A172 (cell line): ENCODE measurements at places on chromosomes 3 and 15.

DNA sequence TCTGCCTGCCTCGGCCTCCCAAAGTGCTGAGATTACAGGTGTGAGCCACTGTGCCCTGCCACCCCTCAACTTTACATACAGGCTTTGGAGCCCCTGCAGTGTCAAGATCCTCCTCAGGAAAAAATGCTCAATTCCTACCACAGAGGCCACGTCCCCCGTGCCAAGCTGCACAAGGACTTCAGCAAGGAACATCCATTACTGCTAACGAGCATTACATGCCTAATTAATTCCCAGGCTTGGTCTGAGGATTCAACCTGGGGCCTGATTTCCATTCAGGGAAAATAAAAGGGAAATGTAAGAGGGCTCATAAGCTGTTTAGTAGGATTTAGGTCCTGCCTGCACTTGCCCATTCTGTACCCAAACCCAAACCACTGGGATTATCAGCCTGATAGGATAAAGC lies 161.4 kb downstream of the RAB11A start:
- DNase-seq, result no peak

DNA sequence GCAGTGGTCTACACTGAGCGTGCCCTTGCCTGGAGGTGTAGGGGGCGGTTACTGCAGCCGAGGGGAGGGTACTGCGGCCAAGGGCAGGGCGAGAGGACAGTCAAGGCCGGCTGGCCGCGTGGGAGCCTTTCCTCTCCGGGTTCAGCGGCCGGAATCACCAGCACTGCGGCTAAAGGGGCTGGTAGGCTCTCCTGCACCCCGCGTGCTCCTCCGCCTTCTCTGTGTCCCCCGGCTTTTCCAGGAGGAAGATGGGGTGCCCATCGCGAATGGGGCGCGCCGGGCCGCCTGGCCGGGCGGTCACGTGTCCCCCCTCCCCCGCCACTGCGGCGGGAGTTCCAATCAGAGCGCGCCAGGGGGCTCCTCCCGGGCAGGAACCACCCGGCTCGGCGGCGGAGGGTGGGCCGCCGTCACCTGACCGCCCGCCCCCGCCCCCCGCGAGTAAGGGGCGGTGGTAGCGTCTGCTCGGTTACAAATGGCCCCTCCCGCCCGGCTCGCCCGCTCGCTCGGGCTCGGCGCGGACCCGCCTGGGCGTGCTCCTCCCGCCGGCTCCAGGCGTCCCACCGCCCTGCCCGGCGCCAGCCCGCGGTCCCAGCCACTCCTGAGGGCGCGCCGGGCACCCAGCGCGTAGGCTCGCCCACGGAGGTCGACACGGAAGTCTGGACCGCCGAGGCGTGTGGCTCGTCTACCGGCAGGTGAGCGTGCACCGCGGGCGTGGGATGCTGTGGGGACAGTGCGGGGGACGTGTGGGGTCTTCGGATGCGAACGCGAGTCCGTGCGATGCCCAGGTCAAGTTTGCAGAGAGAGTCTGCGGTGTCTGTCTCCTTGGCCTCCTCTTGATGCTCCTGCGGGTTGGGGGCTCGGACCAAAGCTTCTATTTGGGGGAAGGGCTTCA lies 242.6 kb upstream of the TOPAZ1 start:
- DNase-seq, result peak; percentile 64

GRCh38 chr3:31142139-31142538 lies 247.7 kb upstream of the GADL1 start:
- no peak for DNase-seq

DNA sequence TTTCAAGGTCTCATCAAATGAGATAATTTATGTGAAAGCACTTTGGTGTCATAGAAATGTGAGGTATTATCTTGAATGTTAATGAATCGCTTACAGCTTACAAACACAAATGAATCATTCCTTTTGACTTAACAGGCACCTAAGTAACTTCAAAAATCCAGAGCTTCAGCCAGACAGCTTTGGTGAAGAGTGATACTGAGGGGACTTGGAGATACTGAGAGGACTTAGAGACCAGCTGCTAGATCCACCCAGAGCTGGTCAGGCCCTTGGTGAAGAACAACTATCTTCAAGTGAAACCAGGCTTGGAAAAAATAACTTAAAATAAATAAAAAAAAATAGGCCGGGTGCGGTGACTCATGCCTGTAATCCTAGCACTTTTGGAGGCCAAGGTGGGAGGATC lies 16.2 kb upstream of the ZFYVE19 start:
- DNase-seq, result peak; percentile 35

DNA sequence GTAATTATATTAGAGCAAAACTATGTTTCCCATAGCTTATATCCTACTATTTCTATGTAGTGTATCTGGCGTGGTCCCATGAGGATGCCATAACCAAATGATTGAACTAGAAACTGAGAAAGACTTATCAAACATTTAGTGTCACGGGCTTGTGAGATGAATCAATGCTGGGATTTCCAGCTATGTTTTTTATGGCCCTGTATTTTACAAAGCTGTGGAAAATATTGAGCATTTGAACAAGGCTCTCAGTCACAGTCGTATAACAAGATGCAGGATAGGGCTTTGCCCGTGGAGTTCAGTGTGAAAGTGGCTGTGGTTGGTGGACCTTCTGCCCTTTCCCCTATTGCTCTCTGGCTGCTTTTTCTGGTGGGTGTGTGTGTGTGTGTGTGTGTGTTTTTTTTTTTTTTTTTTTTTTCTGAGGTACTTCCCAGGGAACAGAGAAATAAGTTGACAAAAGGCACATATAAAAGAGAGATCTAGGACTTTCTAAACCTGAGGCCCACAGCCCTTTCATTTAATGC lies 60.7 kb downstream of the CACNA1D start:
- no peak for DNase-seq

GRCh38 chr15:92904722-92905571 lies 4.8 kb downstream of the CHD2 start:
- DNase-seq, result no peak
